ENCODE measurements at places on chromosomes 3 and 15.
A peak's percentile ranks its signal among the peaks of the same experiment; 100 is the strongest.

DNA sequence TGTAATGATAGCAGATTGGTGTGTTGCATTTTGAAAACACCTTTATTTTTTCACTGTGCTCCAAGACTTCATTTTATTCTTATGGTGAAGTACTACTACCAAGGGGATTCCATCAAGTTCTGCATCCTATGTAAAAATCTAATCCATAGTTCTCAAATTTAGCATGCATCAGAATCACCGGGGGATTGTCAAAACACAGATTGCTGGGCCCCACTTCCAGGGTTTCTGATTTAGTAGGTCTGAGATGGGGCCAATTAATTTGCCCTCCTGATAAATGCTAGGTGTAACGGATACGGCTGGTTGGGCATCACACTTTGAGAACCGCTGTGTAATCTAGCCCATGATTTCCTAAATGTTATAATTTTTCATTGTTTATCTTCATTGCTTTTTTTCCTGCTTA lies 692 bp downstream of the ZWILCH start:
- DNase-seq, result no peak

GRCh38 chr3:8761866-8762265 lies 7.5 kb downstream of the OXTR start:
- DNase-seq, result no peak

- DNase-seq, result peak; percentile 50
These were observed 26.7 kb upstream of the TMC3 start for GRCh38 chr15:81400640-81401236.

DNA sequence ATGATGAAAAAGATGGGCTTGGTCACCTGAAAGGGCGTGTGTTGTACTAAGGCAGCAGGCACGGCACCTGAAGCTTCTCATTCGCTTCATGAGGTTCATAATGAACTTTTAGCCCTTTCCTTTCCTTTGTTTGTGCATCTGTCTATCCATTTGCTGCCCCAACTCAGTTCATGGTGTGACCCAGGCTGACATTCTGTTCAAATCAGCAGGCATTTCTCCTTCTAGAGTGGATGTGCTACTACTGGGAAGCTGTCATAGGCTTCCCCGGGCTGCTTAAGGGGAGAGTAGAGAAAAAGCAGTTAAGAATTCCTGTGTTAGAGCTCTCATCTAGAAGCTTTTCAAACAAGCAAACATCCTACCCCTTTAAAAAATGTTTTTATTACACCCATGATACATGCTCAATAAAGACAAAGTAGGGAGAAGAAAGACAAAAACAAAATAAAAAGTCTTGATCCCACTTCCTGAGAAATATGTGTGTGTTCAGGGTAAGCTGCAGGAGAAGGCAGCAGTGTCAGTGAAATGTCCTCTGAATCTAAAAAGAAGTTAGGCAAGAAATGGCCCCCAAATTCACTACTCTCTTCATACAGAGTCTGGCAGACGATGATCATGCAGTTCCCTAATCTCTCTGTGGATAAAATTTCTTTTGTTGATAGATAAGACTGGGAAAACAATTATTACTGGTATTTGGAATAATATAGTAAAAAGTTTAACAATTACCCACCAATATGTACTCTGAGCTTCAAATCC lies 136.9 kb upstream of the PFN2 start:
- DNase-seq, result no peak

DNA sequence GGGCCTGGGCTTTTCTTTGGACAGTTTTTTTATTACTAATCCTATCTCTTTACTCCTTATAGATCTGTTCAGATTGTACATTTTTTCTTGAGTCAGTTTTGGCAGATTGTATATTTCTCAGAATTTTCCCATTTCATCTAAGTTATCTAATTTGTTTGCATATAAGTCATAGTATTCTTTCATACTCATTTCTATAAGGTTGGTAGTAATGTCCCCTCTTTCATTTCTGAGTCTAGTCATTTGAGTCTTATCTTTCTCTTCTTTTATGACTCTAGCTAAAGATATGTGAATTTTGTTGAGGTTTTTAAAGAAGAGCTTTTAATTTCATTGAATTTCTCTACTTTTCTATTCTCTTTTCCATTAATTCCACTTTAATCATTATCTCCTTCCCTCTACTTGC lies 27.2 kb downstream of the TRPM1 start:
- no peak for DNase-seq

All from NT2/D1 (cell line).